IPS-NIHi11 (cell line): ENCODE measurements at places on chromosomes 11 and 22.

DNA sequence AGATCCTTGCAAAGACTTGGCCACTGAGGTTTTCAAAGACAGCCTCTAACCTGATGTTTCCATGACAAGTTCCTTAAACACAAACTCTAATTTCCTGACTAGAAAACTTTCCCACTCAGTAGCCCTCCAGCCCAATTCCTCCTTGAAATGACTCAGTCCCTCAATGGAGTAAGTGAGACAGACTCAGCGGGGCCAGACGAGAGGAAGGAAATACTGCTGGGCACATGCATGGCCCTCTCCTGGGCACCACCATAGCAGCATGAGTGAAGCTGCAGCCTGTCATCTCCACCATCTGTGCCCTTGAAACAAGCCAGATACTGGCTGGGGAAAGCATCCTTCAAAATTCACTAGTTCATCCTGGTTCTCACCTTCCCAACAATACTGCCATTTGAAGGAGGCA is 76.2 kb upstream of the GDPD4 start:
- no peak for DNase-seq

DNA sequence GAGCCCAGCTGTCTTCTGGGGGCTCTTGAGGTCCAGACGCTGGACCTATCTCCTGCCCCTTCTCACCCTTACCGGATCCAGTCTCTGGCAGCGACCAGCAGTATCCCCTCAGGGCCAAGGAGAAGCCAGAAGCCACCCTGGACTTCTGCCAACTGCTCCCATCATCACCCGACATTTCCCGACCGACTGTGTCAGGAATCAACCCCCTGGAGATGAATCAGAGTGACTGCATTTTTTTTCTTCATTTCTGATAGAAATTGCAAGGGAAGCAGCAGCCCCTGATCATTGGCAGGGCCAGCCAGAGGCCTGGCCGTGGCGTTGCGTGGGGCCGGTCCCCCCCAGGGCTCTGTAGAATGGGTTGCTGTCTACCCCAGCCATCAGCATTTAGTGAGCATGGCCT is 5.2 kb upstream of the LIF start:
- no peak for DNase-seq

DNA sequence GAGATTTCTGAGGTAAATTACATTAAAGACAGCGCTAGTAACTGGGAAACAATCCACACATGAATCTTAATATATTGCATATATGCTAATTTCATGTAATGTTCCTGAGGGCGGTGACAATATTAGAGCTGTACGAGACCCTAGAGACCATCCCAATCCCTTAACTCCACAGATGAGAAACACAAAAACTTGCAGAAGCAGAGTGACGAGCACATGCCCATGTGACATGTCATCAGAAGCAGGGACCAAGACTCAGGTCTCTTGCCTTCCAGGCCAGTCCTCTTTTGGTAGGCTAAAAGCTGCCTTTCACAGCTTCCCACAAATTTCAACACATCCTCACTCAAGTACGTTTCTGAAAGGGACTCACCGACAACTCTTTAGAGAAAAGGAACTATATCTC is 11.8 kb downstream of the MAPK1 start:
- no peak for DNase-seq

DNA sequence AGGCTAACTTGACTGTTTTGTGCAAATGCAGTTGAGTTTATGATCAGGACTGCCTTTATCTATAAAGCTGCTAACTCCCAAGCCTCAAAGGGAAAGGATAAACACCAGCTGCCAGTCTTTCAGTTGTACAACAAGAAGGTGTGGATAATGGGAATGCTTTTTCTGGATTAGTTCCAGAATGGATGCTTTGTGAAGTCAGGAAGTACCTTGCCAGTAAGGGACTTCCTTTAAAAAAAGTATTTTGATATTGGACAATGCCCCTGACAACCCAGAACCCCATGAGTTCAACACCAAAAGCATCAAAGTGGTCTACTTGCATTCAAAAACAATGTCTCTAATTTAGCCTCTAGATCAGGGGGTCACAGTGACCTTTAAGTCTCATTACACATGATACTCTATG is 32.0 kb downstream of the OR5A2 start:
- no peak for DNase-seq

GRCh38 chr11:93288079-93288478 is 42.5 kb upstream of the DEUP1 start:
- DNase-seq = no peak

- no peak for DNase-seq
These were observed 1232.8 kb downstream of the LRRC4C start for GRCh38 chr11:40226654-40227053.

DNA sequence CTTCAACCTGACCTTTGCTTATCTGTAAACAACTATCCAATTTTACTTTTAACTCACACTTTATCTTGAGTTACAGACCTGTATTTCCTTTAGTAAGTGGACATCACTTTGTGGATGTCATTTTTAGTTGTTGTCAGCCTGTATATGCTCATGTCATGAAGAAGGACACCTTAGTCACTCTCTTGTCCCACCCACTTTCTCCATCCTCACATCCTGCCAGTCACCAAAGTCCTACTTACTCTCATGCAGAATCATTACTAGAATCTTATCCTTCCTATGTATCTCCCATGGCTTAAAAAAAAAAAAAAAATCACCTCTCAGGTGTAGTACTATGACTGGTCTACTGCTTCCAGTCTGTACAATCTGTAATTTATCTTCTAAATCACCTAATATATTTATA is 43.3 kb downstream of the SESN3 start:
- no peak for DNase-seq
